ENCODE measurements at places on chromosomes 5 and 9.
A peak's percentile ranks its signal among the peaks of the same experiment; 100 is the strongest.

- no peak for DNase-seq
Observed at GRCh38 chr5:154355129-154355611, 90.6 kb upstream of the SAP30L start.

DNA sequence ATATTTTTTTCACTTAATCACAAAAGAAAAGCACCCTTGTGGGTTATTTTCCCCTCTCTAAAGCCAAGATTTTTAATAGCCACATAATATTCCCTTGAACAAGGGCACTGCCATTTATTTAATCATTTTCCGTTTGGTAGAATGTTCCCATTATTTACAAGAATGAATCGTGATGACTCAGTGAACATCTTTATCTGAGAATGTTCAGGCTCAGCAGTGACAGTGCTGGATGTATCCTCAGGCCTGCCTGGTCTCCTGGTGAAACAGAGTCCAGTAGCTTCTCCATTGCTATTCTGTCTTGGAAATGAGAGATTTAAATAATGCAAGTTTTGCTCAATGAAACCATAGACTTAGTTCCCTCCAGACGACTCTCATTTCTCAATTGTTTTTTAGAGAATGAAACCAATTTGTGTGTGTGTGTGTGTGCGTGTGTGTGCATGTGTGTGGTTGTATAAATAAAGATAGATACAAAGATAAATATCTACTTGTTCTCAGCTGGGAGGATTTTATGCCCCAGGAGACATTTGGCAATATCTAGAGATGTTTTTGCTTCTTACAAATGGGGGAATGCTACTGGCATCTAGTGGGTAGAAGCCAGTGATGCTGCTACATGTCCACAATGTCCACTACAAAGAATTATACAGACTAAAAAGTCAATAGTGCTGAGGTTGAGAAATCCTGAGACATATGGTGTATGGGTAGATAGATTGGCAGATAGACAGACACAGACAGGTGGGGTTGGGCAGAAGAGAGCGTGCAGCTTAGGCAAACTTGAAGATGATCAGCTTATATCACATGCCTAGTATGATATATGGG, 55.0 kb downstream of the PAPPA start:
- DNase-seq = peak; percentile 35

DNA sequence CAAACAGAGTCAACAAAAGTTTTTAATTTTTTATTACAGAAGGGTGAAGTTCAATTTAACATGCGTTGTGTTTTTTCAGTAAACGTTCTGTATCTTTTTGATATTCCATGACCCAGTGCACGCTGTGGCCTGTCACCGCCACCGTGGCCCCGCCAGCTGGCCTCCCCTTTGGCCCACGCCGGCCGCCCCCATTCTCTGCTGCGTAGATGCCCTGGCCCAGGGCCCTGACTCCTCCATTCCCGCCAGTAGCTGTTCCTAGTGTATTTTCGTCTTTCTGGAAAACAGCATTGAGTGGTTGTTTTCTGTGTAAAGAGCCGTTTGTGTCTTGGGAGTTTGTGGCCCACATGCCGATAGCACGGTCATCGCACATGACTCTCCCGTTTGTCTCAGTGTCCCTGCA, 6.1 kb downstream of the RNU6ATAC start:
- DNase-seq = no peak

DNA sequence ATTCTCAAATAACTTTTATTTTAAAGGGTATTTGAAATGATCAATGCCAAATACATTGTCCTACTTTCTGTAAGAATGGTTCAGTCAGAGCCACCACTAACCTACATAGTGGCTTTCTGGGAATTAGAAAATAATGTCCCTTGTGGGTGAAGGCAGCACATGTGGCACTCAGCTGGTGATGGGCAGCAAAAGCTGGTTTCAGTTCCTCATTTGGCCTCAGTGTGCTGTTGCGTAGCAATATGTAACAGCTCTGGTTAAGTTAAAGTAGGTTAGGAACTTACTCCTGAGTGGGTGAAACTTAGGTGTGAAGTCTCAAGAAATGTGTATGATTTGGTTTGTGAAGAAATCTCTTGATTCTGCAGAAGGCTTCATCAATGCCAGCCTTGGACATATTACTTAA, 99.6 kb upstream of the SPEF2 start:
- no peak for DNase-seq

DNA sequence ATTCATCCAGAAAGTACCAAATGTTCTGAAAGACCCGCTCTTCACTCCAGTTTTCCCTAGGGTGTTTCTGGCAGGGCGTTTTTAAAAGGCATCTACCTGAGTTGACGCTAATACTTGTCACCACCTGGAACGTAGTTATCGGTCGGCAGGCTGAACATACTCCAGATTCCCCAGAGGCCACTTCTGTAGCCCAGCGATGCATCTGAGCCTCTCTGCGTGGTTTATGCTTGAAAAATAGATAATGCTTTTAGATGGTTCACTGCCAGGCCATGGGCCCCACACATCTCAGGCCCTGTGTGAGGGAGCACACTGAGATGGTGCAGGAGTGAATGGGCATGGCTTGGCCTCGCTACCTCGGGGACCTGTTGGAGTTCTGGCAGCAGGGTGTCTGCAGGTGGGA, 33.0 kb upstream of the NCS1 start:
- DNase-seq = no peak

GRCh38 chr5:138024117-138024516, 8.8 kb downstream of the FAM13B start:
- peak; percentile 8 for DNase-seq

DNA sequence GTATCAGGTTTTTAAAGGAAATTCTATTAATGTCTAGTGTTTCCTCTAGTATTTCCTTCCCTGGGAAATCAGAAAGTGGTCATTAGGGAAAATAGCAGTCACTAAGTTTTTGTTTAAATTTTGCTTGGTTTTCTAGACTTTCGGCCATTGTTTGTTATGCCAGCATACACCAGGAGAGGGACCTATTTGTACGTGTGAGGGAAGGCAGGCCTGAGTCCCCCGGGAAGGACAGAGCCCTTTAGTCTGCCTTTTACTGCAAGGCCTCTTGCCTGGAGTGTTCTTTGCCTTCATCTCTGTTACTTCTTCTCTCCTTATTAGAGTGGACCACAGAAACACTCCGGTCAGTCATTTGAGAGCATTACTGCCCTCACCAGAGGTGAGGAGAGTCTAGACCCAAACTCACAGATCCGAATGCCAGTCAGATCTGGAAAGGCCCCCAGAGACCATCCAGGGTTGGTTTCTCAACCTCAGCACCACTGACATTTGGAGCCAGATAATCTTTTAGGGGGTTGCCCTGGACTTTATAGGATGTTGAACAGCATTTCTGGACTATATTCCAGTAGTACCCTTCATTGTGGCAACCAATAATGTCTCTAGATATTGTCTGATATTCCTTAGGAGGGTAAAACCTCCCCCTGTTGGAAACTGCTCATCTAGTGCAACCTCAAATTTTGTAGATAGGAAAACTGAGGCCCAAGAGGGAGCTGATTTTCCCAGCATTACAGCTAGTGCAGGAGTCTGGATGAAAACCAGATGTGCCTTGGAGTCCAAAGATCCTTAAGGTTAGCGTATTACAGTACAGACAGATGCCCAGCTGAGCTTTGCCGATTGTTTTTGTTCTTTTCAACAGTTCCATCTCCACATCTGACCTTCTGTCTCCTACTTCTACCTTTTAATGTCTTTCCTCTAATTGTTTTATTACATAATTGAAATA, 93.0 kb upstream of the NIPAL4 start:
- peak; percentile 71 for DNase-seq
